ENCODE measurements at places on chromosomes 13 and 19.
A peak's percentile ranks its signal among the peaks of the same experiment; 100 is the strongest.

DNA sequence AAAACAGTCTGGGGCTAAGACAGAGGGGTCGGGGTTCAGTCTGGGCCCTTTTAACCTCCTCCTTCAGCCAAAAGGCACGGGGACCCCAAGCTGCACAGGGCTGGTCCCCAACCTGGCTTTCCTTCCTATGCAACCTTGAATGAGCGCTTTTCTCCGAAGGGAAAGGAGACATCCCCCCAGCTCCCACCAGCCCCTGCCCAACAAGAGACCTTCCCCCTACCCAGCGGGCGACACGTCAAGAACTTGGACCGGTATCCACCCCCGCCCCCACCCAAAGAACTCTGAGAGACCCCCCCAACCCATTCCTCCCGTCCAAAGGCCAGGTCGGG is 35.0 kb upstream of the NANOS3 start:
- no peak for DNase-seq

GRCh38 chr19:4009990-4010807 is 2.7 kb downstream of the PIAS4 start:
- DNase-seq: peak; percentile 57

DNA sequence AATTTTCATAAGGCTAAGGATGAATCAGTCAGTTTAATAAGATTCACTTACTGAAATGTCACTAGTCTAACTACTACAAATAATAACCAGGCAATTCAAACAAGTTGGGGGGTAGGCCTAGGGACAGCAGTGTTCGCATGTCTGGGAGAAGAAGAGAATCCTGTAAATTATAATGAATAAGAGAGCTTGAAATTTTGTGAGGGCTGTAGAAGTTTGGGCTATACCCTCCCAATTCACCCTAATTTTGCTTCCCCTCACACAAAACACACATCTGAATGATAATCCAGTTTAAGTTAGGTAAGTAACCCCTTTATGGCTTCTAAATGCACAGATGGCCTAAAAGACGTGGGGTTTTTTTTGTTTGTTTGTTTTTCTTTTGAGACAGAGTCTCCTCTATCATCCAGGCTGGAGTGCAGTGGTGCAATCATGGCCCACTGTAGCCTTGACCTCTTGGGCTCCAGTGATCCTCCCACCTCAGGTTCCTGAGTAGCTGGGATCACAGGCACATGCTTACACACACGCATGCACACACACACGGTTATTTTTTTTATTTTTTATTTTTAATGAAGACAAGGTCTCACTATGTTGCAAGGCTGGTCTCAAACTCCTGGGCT is 69.9 kb downstream of the TBC1D4 start:
- DNase-seq: no peak

DNA sequence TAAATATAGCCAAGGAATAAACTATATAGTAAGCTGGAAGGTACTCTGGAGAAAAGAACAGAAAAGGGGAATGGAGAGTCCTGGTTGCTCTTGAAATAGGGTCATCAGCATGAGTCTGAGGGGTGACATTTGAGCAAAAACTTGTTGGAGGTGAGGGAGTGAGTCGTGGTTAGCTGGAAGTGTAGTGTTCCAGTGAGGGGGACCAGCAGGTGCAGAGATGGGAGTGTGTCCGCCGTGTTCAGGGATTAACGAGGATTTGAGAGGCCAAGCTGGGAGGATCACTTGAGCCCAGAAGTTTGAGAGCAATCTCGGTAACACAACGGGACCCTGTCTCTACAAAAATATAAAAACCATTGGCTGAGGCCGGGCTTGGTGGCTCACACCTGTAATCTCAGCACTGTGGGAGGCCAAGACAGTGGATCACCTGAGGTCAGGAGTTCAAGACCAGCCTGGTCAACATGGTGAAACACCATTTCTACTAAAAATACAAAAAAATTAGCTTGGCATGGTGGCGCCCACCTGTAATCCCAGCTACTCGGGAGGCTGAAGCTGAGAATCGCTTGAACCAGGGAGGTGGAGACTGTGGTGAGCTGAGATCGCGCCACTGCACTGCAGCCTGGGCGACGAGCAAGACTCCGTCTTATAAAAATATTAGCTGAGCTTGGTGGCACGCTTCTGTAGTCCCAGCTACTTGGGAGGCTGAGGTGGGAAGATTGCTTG is 1.1 kb downstream of the SUPT5H start:
- no peak for DNase-seq

GRCh38 chr19:3451451-3451866 is 28.9 kb downstream of the SMIM24 start:
- no peak for DNase-seq

DNA sequence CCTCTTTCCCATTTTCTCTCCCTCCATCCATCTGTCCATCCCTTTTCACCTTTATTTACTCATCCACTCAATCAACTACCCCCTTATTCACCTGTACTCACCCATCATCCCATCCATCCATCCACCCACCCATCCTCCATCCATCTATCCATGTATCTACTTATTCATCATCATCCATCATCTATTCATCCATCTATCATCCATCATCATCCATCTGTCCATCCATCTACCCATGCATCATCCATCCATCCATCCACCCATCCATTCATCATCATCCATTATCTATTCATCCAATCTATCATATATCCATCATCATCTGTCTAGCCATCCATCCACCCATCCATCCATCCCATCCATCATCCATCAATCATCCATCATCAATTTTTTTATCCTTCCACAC is 48.3 kb upstream of the ZNF536 start:
- DNase-seq: no peak

- DNase-seq: no peak
Measured at GRCh38 chr19:1992759-1993260, 22.7 kb downstream of the BTBD2 start.

- DNase-seq: no peak
Measured at GRCh38 chr13:57787058-57787791, 155.7 kb downstream of the PCDH17 start.

DNA sequence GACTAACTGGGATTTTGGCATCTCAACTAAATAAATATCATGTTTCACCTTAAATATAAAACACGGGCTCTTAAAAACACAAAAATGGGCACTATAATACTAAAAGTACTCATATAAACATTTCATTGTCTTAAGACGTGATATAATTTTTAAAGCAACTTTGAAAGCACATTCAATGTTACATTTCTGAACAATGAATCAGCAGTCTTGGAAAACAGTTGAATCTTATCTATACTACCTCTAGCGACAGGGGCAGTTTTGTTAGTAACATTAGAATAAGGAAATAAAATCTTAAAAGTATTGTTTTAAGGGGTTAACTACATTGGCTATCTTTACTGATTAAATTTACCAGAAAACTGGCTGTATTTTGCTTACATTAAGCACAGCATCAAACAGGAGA is 156.9 kb downstream of the UGGT2 start:
- no peak for DNase-seq

DNA sequence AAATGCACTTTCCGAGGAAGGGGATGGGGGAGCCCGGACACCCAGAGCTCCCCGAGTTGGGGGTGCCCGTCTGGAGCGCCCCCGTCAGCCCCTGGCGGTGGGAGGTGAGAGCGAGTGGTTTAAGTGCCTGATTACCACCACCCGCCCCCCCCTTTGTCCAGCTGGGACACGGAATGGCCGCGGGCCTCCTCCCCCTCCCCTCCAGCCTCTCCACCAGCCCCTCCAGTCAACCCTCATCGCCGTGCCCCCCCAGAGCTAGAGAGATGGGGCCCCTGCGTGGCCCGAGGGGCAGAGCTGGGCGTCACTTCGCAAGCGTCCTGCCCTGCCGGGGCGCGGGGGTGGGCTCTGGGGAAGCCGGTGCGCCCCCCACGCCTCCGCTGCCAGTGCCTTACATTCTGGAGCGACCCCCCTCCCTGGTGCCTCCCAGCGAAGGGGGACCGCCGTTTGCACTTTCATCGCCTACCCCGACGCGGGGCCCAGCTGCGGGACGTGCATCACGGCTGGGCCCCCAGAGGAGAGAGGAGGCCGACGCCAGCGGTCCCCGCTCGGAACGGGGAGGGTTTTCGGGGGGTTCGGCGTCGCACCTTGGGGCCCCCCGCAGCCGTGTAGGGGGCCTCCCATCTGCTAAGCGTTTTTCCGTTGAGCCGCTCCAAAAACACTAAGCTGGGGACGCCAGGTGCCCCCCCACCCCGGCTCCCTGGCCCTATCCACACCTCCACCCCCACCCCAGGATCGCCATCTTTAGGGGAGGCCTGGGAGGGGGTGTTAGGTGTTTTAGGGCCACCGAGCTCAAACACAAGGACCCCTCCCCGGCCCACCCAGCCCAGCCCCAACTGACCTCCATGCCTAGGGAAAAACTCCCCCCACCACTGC is 16.4 kb downstream of the SMIM24 start:
- DNase-seq: no peak

DNA sequence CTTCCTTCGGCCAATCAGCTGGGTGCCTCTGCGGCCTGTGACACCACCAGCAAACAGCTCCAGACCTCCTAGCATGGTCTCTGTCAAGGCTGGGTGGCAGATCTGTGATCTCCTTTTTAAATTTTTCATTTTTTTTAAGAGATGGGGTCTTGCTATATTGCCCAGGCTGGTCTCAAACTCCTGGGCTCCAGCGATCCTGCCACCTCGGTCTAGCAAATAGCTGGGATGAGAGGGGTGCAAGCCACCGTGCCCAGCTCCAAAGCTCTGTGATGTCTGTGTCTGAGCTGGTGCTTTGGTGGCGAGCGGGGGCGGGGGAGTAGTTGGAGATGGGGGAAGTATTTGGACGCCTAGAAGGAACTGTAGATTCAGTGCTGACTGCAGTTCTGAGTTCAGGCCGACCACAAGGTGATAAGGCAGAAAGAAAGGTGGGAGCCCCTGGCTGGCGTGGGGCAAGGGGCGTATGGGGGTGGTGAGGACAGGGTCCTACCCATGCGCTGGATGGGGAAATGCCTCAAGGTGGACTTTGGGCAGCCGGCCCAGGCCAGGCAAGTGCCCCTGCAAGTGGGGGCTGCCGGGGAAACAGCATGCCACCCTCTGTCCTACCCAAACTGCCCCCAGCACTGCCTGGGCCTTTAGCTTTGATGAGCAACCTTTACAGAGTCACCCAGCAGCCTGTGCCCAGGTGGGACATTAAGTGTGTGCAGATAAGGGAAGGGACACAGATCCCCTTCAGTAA is 5.5 kb downstream of the DPP9 start:
- DNase-seq: no peak

DNA sequence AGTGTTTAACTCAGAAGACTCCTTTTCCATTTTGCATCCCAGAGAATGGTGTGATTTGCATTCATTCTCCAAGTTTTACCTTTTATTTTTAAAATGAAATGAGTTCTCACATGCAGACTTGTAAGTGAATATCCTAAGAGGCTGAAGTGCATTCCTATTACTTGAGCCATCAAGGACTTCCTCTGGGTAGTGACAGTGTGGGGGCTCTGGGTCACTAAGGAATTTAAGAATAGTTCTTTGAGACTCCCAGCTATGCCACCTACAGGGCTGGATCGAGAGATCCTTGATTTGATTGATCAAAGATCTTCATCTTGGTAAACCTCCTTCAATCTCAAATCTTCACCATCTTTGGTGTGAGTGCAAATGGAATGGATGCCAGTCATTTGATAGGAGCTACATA is 36.3 kb upstream of the SLC10A2 start:
- no peak for DNase-seq

GRCh38 chr13:44629465-44630183 is 53.5 kb upstream of the TSC22D1 start:
- no peak for DNase-seq

GRCh38 chr19:57063070-57063469 is 56.7 kb upstream of the USP29 start:
- DNase-seq: no peak

GRCh38 chr13:20116213-20116612 is 44.6 kb downstream of the GJA3 start:
- no peak for DNase-seq

- no peak for DNase-seq
Measured at GRCh38 chr19:45347570-45348366, 7.2 kb downstream of the KLC3 start.

GRCh38 chr13:35920816-35921215 is 210.4 kb downstream of the DCLK1 start:
- DNase-seq: no peak

GRCh38 chr19:3471954-3472655 is 8.2 kb downstream of the SMIM24 start:
- DNase-seq: no peak

DNA sequence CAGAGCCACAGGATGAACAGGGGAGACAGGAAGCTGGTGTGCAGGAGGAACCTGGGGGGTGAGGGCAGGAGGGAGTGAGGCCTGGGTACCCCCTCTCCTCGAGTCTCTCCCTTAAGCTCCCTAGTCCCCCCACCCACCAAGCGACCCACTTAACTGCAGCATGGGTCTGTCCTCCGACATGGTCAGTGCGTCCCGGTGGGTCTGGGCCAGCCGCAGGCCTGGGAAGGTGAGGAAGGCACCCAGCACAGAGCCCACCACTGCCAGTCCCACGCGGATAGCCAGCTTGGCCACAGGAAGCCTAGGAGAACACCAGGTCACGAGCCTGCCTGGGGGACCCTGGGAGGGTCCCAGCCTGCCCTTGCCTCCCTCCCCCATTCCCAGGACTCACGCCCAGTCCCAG is 16.9 kb downstream of the TMEM161A start:
- no peak for DNase-seq

- DNase-seq: no peak
Measured at GRCh38 chr13:31898378-31899071, 133.0 kb upstream of the FRY start.

- no peak for DNase-seq
Measured at GRCh38 chr13:97134364-97135095, 87.6 kb upstream of the MBNL2 start.

DNA sequence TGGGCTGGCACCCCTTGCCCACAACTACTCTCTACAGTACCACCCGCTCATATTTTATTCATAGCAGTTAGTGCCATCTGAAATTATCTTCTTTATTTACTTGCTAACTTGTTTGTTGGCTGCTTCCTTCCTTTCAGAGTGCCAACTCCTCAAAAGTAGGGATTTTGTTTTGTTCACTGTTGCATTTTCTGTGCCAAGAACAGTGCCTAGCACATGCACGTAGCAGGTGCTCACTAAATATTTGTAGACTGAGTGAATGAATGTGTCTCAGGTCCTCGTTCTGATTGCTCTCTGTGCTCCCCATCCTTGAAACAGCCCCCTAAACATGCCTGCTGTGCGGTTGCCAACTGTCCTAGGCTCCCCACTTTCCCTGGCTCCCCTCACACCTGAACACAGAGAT is 1.5 kb downstream of the GIPC1 start:
- DNase-seq: no peak

- peak; percentile 73 for DNase-seq
Measured at GRCh38 chr13:26459276-26460131, 98.0 kb upstream of the WASF3 start.

GRCh38 chr19:46350029-46350757 is 3.3 kb downstream of the PPP5C start:
- no peak for DNase-seq

DNA sequence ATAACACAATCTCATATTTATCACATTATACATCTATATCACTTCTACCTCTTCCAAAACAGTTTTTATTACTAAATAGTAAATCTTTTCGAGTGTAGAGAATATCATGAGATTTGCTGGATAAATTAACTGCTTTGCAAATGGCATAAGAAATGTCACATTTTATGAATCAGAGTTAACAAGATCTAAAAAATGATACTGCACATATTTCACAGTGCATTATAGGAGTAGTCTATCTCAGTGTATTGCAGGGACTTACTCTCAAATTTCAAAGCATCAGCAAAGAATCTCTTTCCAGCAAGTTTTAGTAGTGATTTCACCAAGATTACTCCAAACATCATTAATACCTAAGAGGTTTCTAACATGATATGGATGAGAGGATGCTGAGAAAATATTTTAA is 687.1 kb upstream of the SLITRK1 start:
- DNase-seq: no peak
